ENCODE measurements at places on chromosomes 2 and 18. TPM values are rescaled to one million over a fixed set of nuclear protein-coding genes. Genes with fewer than 3 reads are reported as not detected.

Gene TMEM200C
- total RNA-seq: not detected

Gene ANKRD39
- 5.8 TPM for total RNA-seq

Gene ASAP2
- 39.0 TPM for total RNA-seq

Gene TNFRSF11A
- total RNA-seq: under 0.01 TPM

Gene ARHGAP15
- 0.43 TPM for total RNA-seq

Gene ABCG5
- total RNA-seq: not detected

Gene MBP
- total RNA-seq: 3.9 TPM

Gene PTGR3
- 12.1 TPM for total RNA-seq

Gene FRZB
- total RNA-seq: 0.43 TPM

Gene FAM237A
- total RNA-seq: not detected

Measured in fibroblast of villous mesenchyme (primary cell).